NCI-H446 treated with DMSO at 0.1 percent for 48 hours (cell line): ENCODE measurements at places on chromosomes 5 and 9.

GRCh38 chr5:150587856-150588595 lies 52.4 kb upstream of the SYNPO start:
- DNase-seq, result no peak

DNA sequence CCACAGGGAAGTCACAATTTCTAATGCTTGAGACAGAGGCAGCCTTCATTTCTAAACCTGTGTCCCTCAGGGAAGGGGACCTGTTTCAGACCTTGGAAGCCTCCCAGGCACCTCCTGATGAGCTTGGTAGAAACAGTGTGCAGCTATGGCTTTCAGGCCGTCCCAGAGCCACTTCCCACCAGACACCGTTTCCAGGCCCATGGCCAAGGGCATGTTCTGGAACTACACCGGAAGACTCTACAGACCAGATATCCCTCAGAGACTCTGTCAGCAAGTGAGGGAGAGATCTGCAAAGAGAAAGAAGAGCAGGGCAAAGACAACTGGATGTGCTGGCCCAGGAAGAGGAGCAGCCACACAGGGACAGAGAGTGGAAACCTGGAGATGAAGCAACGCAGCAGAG lies 82.2 kb upstream of the HSPA9 start:
- no peak for DNase-seq

DNA sequence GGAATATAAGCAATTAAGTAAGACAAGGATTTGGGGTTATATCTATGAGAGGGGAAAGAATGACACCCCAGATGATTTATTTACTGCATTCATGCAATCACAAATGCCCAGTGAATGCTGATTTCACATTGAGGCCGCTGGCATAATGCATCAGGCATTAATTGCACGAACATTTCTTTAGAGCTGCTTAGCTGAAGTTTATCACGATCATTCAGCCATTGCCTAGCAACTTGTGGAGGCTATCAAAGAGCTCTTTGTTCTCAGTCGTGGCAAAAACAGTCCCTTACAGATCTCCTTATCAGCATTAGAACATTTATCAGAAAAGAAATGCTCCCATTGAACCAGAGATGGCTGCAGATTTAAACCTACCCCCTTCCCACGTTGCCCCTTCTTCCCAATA lies 88.7 kb upstream of the PRRC1 start:
- no peak for DNase-seq

DNA sequence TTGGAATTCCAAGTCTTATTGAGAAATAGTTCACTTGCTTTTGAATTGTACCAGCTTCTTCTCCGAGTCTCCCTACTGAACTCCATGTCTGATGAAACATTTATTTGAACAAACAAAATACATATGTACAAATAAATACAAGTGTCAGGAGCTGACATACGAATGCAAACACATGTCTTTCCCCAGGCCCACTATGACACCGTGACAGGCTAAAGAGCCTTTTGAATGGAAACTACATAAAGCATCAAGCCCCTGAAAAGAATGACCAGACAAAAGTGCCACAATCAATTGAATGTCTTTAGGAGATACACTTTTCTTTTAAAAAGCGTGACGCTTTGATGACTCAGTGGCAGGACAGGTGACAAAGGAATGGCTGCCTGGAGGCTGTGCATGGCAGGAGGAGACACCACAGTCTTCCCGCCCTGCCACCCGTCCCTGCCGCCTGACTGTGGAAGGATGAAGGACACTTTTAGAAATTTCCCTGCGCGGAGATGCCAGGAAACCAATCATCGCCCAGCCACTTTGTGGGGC lies 112.4 kb upstream of the BNC2 start:
- no peak for DNase-seq

DNA sequence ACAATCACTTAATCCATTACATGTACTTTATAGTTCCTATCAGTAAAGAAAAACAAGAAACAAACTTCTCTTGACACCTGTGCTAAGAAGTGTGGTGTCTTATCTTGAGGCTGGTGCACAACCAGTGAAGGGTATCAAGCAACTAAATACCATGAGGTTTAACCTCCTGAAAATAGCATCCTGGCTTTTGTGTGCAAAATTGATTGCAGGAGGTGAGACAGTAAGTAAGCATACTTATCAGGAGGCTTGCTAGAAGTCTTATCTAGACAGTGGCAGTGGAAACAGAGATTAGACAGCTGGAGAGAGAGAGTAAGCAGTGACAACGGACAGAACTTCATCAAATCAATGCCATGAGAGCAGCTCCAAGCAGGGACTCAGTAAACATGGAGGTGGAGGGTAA lies 730.3 kb downstream of the DNAH5 start:
- DNase-seq, result no peak

- no peak for DNase-seq
These were observed 385.2 kb upstream of the KLF4 start for GRCh38 chr9:107874591-107875369.

DNA sequence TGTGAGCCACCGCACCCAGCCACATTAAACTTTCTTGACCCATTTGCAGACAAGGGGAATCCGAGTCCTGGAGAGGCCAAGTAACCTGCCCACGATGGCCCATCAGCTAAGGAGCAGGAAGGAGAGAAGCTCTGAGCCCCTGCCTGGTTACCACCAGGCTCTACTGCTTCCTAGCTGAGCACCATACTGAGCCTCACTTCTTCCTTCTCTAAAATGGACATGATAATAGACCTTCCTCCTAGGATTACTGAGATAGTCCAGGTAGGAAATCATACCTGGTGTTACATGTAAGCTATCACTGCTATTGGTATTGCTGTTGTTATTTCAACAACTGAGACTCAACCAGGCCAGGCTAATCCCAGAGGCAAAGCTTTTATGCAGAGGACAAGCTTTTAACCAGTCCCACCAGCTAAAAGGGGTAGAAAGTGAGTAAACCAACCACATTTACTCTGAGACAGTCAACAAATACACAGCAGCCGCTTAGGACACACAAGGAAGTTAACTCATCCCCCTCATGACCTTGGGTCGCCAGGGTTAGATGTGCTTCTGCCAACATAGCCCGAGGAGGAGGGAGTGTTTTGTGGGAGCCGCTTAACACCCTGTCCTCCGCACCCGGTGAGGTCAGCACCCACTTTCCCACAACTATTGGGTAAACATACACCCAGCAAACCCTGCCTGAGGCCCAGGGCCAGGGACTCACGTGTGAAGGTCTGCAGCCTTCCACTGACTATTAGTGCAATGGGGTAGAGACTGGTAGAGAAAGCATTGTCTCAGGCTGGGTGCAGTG lies 20.6 kb upstream of the PTGES start:
- no peak for DNase-seq

DNA sequence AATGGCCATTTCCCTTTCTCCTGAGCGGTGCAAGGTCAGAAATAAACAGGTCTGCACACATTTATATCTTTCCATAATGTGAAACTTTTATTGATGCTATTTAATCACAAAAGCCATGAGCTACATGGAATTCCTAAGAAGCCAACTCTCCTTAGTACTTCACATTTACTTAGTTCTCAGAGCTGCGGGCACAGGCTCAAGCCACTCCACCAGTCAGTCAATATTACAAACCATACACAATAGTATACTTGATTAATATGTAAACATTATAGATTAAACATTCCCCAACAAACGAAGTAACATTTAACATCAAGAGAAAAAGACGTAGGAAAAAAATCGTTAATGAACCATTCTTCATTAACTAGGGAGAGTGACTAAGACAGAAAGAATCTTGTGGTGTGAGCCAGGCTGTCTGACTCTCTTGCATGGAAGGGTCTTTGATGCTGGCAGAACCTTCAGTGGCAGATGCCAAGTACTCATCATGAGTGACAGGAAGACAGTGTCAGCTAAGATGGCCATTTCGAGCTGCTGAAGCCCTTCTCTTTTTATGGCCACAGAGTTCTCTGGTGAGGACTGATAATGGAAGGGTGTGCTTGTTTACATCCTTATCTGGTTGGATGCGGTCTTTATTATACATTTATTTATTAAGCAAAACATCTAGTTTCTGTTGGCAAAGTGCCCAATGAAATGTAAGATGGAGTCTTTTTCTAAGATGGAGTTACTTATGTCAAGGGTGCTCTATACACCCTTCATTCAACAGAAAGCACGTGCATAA lies 115.5 kb upstream of the TUT7 start:
- peak; percentile 1 for DNase-seq
